ENCODE measurements at places on chromosomes 12 and 14.

GRCh38 chr12:82425241-82425640, 66.9 kb downstream of the METTL25 start:
- no peak for DNase-seq
- H3K27me3 ChIP-seq: no peaks in the 10 kb centered on the region
- no peak overlapping the region for H3K4me3 ChIP-seq

DNA sequence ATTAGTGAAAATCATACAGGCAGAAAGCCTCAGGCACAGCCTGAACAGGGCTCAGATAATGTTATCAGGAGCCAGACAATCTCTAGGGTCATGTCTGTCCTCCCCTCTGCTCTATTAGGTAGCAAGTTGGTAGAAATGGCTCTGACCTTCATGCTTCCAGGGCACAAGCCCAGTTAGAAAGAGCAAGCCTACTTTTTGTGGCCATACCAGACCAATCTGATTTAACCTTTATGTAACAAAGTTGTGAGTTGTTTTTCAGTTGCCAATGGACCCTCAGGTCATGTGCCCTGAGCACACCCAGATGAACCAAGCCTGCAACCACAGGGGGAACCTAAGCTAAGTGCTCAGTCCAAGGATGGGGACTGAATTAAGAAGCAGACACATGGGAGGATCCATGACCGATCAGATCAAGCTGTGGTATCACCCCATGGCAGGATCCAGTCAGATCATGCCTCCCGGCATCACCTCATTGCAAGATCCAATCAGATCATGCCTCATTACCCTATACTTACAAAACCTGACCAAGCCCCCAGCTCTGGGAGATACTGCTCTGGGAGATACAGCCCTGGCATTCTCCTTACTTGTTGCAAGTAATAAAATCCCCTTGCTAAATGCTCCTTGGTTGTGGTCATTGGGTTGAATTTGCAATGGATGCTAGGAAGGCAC, 18.8 kb upstream of the HIGD1C start:
- H3K27ac ChIP-seq: peak overlapping the region; percentile 78
- no peaks in the 10 kb centered on the region for H3K27me3 ChIP-seq
- peaks cover 34% of the 10 kb centered on the region for H3K4me1 ChIP-seq
- no peak overlapping the region for H3K4me3 ChIP-seq
- H3K36me3 ChIP-seq: peaks cover 15% of the 10 kb centered on the region
- no peak for DNase-seq

DNA sequence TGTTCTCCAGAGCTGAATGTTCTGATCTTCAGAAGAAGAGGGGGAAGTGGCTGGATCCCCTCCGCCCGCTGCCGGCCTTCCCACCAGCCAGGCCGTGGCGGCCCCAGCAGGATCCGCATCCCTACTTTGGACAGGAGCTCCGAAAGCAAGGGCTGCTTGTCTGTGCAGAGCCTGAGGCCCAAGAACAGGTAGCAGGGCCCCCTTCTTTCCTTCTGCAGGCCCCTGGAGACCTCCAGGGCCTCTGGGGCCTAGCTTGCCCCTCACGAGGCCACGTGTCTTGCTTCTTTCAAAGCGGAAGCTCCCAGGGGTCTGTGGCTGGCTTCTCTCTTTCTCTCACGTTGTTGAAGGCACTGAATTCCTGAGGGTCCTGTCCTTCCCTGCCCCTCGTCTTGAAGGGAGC, 13.2 kb downstream of the PGF start:
- peaks cover 11% of the 10 kb centered on the region for H3K4me1 ChIP-seq
- peaks cover 4% of the 10 kb centered on the region for H3K27me3 ChIP-seq
- no peak overlapping the region for H3K4me3 ChIP-seq
- DNase-seq: no peak

DNA sequence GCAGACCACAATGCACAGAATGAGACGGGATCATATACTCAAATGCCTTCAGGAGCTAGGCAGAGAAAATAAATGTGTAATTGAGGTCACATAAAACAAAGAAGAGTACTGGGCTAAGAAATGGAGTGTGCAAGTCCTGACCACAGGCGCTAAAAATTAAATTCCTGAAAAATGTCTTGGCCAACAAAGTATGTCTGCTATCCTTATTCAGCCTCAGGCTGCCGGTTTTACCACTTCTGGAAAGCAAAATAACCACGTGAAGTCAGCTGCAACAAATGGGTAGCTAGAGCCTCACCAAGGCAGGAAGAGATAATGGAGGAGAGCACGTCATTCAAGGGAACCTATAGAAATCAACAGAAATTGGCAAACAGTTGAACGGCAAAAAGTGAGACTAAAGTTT, 3.1 kb downstream of the PYGL start:
- H3K27ac ChIP-seq: no peak overlapping the region
- peaks cover 11% of the 10 kb centered on the region for H3K27me3 ChIP-seq
- H3K4me1 ChIP-seq: peaks cover 11% of the 10 kb centered on the region
- no peak for DNase-seq

DNA sequence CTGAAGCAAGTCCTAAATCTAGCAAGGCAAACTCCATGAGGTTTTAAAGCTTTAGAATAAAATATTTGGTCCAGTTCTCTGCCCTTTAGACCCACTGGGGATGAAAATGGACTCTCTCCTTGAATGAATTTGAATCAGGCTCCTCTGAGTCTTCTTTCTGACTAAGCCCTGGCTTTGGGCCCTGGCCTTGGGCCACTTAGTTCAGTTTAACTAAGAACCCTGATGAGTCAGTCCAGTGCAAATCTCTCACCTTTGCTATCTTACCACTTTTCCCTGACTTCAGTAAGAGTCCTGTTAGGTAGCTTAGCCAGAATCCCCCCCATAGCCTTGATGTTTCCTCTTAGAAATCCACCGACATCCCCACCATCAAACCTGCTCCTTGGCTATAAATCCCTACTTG, 427.5 kb downstream of the SNAPC1 start:
- H3K27ac ChIP-seq: no peak overlapping the region
- DNase-seq: no peak
- H3K36me3 ChIP-seq: no peaks in the 10 kb centered on the region

DNA sequence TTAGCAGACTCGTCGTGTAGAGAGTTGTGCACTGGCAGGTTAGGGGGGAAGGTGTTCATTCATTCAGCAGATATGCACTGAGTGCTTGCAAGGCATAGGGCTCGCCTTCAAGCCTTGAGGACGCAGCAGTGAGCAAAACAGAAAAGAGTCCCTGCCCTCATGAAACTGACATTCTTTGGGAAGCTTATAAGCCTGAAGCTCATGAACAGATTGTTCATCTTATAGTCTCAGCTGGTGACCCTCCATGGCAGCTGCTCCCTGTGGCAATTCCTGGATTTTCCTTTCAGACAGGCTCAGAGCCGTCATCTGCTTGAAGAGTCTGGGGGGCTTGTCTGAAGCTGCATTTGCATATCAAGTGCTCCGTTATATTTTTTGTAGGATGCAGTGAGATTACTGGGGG, 148.4 kb downstream of the PRKCH start:
- no peak overlapping the region for H3K4me3 ChIP-seq
- peaks cover 43% of the 10 kb centered on the region for H3K4me1 ChIP-seq
- peak overlapping the region; percentile 63 for H3K27ac ChIP-seq
- no peaks in the 10 kb centered on the region for H3K27me3 ChIP-seq
- peaks cover 6% of the 10 kb centered on the region for H3K36me3 ChIP-seq

Measured in type B pancreatic cell (in vitro differentiated cells).